ENCODE measurements at places on chromosomes 12 and 14.

- no peak for DNase-seq
Measured at GRCh38 chr14:69572030-69572840, 2.4 kb downstream of the CCDC177 start.

DNA sequence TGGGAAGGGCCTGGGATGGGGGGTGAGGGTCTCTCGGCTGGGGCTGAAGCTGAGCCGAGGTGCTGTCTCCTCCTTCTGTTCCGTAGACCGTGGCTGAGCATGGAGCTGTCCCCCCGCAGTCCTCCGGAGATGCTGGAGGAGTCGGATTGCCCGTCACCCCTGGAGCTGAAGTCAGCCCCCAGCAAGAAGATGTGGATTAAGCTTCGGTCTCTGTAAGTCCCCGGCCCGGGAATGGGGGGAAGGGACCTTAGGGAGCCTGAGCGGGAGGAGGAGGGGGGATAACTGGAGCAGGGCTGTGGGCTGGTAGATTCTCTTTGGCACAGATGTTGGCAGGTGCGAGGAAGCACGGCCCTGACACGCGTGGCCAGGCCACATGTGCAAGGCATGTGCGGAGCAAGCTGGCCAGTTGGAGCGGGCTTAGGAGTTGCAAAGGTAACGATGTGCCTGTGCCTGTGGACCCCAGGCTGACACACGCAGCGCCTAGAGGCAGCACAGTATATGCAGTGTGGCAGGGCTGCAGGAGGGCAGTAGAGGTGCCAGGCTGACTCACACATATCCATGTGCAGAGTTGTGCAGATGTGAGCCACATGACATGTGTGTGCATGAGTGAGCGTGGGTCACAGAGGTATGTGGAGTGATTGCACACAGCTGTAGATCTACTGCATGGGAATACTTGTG lies 512 bp downstream of the PDE1B start:
- DNase-seq: peak; percentile 21

GRCh38 chr14:59026081-59026480 lies 162.4 kb upstream of the DAAM1 start:
- no peak for DNase-seq

GRCh38 chr12:58841058-58841798 lies 79.1 kb downstream of the LRIG3 start:
- no peak for DNase-seq

GRCh38 chr12:50638482-50638880 lies 125.4 kb upstream of the ATF1 start:
- no peak for DNase-seq

DNA sequence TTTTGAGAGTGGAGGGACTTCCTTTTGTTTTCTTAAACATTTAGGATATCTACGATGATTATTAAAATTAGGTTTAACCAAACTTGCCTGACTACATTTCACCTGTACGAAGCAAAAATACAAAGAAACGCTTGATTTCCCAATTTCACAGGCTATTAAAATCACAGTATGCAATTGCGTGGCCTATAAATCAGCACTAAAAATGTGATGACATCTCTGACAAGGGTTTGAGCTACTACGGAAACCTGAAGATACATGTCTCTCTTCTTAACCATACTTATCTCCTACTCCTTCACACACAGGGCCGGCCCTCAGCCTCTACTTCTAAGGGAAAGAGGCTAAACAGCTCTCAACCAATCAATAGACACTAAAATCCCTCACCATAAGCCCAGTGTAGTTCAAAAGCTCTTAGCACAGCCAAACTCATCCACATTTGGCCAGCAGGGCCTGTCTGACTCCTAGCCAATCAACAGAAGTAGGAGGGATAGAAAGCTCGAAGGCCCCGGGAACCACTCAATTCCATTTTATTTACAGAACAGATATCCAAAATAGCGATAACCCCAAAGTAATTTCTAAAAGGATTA lies 137.3 kb downstream of the FOXN3 start:
- no peak for DNase-seq

DNA sequence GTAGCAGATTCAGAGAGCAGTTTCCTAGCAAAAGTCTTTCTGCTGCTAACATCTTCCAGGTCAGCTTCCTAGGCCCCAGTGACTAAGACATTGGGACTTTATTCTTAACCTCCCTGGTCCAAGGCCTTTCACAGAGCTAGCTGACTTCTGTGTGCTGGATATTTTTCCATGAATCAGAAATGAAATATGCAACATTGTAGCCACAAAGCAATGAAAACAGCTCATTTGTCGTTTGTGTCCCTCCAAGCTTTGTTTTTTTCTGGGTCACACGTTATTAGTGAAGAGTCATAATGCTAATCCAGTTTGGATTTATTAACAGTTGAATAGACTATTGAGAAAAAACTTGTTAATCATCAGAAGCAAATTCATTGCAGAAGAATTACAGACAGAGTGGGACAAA lies 82.4 kb downstream of the ARF6 start:
- DNase-seq: no peak

All from activated B cell treated with CpG ODN at 0.5 μM for 24 hours (primary cell).